ENCODE measurements at places on chromosomes 6 and 20. TPM values are rescaled to one million over a fixed set of nuclear protein-coding genes. Genes with fewer than 3 reads are reported as not detected.

Gene SLC22A16
- not detected for total RNA-seq

Gene PDE10A
- total RNA-seq, result 2.4 TPM

Gene TSPO2
- total RNA-seq, result not detected

Gene NFATC2
- total RNA-seq, result not detected

- DNase-seq, result no peak
Observed at GRCh38 chr6:74289884-74290283, 593.9 kb downstream of the CD109 start.

GRCh38 chr6:13436399-13437217 lies 50.8 kb downstream of the GFOD1 start:
- DNase-seq, result no peak

DNA sequence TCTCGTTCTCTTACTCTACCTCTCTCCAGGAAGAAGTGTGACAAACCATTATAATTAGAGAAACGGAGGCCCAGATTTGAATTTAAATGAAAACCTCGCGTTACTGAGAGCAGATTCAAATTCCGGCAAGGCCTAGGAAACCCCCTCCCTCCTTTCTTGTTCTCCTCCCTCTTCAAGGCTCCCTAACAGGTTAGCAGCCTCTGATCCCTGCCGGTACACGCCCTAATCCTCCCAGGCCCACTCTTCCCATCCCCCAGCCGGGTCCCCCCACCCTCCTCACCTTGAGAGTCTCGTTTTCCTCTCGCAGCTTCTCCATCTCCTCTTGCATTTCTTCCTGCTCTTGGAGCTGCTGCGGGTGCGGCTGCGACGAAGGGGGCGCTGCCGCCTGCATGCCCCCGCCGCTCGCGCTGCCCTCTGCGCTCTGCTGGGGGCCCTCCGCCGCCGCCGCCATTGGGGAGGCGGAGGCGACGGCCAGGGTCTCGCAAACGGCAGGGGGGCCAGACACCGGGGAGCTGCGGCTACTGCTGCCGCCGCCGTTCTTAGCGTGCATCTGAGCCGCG lies 3.8 kb downstream of the MTCL3 start:
- peak; percentile 4 for DNase-seq

- DNase-seq, result no peak
Observed at GRCh38 chr6:154500769-154501577, 9.5 kb downstream of the CNKSR3 start.

DNA sequence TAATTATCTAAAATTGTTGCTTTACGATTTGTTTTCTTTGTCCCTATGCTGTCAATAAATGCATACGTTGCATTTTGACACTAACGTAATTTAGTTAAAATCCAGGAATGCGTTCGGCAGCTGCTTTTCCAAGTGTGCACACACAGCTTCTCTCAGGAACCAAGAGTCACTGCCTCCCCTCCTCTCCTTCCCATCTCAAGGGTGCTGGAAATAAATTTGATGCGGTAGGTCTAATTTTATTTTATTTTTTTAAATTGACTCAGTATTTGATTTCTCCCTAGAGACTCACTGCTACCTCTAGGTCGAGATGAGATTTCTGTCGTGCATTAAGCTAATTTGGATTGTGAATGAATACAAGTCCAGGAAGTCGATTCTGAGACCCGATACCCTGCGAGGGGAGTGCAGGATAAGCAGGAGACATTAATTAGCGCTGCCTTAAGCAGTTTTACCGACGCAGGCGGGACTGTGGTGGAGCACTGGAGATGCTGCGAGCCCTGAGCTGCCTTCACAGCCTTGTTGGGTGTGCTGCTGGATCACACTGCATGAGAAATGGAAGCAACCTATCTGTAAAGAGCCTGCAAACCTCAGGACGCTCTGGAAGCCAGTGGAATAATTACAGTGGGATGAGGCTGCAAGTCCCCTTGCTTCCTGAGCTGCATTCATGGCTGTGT lies 381.2 kb downstream of the C6orf118 start:
- DNase-seq, result no peak

- DNase-seq, result no peak
Observed at GRCh38 chr20:43799741-43800140, 72.9 kb upstream of the GTSF1L start.

DNA sequence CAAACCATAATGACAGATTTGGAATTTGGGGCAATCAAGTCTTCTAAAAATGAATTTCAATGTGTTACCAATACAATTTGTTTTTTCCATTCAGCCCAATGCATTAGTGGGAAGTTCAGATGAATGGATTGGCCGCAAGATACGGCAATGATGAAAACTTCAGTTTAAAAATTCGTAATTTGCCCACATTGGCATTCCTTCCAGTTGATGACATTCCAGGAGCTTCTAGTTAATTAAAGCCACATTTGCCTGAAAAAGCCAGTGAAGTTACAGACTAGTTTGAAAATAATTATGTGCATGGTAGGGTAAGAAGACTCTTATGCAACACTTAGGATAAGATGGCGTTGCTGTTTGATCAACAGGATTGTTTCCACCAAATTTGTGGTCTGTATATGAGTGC lies 46.2 kb downstream of the NHLRC1 start:
- DNase-seq, result no peak

DNA sequence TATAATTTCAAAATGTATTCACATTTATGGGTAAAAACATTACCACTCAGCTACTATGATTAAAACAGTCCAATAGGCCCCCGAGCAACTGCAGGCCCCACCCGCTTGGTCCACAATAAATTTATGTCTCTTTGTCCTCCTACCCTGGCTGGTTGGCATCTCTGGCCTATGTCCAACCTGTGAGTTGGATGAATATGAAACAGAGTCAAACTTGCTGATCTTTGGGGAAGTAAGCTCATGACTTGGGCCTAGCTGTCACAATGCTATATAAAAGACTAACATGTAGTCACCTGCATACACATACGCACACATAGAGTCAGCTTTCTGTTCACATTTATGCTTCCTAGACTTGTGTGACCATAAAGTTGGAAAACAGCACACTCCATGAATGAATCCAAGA lies 20.5 kb downstream of the MAP7 start:
- DNase-seq, result no peak
